ENCODE measurements at places on chromosomes 1 and 21. TPM values are rescaled to one million over a fixed set of nuclear protein-coding genes. Genes with fewer than 3 reads are reported as not detected.

The FCRL2 gene
- not detected for total RNA-seq

The FAM89A gene
- total RNA-seq = 6.9 TPM

DNA sequence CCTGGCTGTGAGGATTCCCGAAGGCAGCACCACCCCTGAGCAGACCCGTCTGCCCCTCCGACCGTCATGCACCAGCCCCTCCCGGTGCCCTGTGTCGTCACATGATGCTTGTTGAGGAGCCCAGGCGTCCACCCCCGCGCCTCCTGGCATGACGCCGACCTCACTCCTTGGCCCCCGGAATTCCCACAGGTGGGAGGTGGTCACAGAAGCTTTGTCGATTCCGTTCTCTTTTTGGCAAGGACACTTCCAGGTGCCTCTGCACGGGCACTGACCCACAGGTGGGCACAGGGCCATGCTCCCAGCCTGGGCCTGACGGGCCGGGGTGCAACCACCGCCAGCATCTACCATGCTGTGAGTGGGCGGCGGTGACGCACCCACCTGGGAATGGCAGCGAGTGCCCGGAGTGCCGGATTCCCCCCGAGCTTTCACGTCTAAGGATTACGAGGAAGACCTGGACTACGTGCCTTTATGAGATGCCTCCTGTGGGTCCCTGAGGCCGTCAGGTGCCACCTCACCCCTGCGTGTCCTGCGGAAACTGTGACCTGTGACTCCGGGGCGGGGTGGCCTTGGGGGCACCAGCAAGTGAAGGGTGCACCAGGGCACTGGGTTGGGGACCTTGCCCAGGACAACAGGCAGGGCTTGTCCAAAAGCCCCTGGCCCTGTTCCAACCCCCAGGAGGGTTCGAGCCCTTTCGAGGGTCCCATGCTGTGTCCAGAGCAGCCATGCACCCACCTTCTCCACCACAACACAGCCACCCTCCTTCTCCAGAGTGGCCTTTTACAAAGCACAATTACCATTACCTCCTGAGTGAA is 31.4 kb upstream of the COL6A1 start:
- no peak for DNase-seq

The CLCNKB gene
- not detected for total RNA-seq

DNA sequence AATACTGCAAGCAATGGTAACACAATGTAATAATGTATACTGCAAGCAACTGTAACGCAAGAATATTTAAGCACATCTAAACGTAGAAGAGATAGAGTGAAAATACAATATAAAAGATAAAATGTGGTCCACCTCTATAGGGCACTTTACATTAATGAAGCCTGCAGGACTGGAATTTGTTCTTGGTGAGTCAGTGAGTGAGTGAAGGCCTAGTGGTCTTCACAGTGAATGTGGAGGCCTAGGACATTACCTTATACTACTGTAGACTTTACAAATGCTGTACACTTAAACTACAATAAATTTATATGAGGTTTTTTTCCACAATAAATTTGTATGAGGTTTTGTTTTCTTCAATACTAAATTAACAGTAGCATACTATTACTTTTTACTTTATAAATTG is 287.4 kb upstream of the SNX7 start:
- DNase-seq = no peak

DNA sequence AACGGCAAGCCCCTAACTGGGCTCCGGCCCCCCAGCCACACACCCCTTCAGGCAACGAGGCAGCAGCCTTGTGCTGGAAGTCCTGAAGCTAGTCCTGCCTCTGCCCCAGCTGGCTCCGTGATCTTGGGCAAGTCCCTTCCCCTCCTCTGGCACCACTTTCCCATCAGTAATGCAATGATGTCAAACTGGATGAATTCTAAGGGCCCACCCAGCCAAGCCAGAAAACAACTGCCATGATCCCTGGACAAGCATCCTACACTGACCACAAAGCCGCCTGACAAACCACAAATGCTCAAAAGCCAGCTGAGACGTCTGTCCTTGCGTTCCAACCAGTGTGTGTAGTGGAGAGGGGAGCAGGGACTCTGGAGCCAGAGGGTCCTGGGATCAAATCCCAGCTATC is 26.8 kb downstream of the IFFO2 start:
- DNase-seq = no peak

DNA sequence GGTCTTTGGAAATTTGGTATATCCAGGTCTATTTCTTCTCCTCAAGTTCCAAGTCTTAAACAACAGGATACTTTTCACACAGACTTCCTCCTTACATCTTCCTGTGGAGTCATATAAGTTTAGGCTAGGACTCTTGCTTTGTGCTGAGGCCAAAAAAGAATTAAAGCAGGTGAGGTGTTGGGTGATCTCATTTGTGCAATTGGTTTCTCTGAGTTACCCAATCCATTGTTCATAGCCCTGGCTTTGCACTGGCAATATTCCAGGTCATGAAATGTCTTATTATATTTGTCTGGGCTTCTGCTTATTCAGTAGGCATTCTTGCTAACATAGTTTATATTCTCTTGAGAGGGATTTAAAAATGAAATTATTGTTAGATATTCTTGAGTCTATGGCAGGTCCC is 14.1 kb upstream of the KIAA0040 start:
- DNase-seq = no peak

The CRYAA gene
- not detected for total RNA-seq

- DNase-seq = no peak
These were observed 44.6 kb upstream of the C1orf174 start for GRCh38 chr1:3944578-3945125.

The NAV1 gene
- 2.8 TPM for total RNA-seq

- peak; percentile 56 for DNase-seq
These were observed 73.0 kb downstream of the GNG12 start for GRCh38 chr1:67760030-67760821.

The HSD3B2 gene
- not detected for total RNA-seq

The CENPF gene
- total RNA-seq = 125 TPM

The KLF17 gene
- not detected for total RNA-seq

GRCh38 chr1:55040933-55041494 is 1.7 kb downstream of the PCSK9 start:
- no peak for DNase-seq

GRCh38 chr1:45820173-45820572 is 16.8 kb downstream of the MAST2 start:
- DNase-seq = no peak

GRCh38 chr1:236455243-236455642 is 61.2 kb downstream of the EDARADD start:
- no peak for DNase-seq

- DNase-seq = no peak
These were observed 15.8 kb downstream of the CTSS start for GRCh38 chr1:150749720-150750311.

The APOBEC4 gene
- not detected for total RNA-seq

GRCh38 chr1:156246241-156246780 is 1.5 kb downstream of the PAQR6 start:
- no peak for DNase-seq

GRCh38 chr1:212699104-212699624 is 476 bp downstream of the BATF3 start:
- DNase-seq = peak; percentile 66

The CLCA4 gene
- not detected for total RNA-seq

- no peak for DNase-seq
These were observed 121.3 kb downstream of the GRIK3 start for GRCh38 chr1:36913016-36913415.

- DNase-seq = no peak
These were observed 228.0 kb upstream of the SGIP1 start for GRCh38 chr1:66305927-66306326.

The CD52 gene
- total RNA-seq = 1,591 TPM

The ADAMTS4 gene
- 0.83 TPM for total RNA-seq

GRCh38 chr1:43274125-43274803 is 4.5 kb downstream of the TMEM125 start:
- peak; percentile 69 for DNase-seq

- DNase-seq = no peak
These were observed 40.4 kb downstream of the TENT5C start for GRCh38 chr1:117646007-117646811.

The KCNJ9 gene
- total RNA-seq = not detected

DNA sequence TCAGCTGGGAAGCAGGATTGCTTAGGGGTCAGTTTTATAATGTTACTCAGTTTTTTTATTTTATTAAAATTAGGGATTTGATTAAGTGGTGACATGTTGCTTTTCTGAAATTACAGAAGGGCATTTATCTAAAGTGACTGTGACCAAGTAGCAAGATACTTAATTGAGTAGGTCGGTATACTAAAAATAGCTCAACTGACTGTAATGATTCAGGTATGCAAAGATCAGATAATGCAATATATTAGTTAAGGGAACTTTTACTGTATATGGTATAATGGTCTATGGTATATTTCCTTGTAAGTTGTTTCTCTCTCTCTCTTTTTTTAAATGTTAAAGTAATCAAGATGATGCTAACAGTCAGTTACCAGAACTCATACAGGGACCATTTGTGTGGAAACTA is 26.2 kb downstream of the RLF start:
- DNase-seq = no peak

The DMRTA2 gene
- total RNA-seq = not detected

DNA sequence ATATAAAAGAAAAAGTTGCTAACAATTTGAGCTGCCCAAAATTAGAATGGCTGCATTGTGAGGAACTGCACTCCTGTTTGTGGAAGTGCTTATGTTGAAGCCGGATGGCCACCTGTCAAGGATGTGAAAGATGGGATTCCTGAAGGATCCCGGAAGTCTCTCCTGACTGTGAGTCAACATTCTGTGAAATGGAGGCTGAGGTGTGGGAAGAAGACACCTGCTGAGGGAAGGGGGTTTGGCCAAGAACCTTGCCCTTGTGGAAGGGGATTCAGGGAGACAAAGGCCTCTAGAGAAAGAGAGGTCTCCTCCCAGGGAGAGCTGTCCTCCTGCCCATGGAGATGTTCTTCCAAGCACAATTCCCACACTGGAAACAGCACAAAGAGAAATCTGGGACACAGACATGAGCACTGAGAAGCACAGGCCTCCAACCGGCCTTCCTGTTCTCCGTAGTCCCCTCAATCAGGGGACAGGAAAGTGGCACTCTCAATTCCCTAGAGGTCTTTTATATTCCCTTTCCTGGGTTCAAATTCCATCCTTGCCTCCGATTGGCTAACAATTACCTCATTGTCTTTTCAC is 70.5 kb downstream of the CD2 start:
- no peak for DNase-seq

The DSTYK gene
- 8.8 TPM for total RNA-seq

The KCNE2 gene
- total RNA-seq = not detected

The SPRR2B gene
- total RNA-seq = not detected

DNA sequence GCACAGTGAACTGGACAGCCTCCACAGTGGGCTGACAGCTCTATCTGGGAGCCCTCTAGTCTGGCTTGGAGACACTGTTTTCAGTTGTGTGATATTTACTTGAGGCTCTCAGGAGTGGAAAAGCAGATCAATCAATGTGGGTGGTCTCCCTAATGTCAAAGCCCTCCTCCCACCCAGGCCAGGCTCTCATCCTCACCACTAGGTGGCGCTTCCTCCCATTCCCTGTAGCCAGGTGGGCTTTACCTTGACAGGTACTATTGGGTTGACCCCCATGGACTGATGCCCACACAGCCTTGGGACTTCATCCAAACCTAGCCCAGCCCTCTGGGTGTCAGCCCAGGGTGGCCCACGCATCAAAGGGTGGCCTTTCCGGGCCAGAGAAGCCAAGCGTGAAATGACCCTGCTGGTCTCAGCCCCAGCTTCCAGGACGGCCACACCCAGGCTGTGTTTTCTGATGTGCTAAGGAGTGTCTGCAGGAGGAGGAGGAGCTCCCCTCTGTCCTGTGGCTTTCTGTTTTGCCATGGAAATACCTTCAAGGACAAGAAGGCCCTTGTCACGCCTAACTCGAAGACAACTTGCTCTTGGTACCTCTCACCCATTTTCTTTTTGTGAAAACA is 54.0 kb downstream of the CLIC6 start:
- no peak for DNase-seq

DNA sequence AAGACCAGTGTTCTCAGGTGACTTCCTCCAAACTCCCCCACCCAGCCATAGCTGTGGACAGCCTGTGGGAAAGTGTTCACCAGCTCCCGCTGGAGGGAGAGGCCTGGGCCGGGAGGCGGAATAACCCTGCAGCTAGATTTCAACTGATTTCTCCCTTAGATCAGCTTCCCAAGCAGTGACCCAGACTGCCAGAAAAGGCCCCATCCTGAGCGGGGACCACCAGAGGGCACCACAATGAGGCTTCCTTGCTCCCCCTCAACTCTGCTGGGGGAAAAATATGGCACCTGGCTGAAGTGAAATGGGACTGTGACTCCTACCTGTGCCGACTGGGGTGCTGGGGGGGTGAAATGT is 50.8 kb downstream of the RHBG start:
- DNase-seq = no peak

- DNase-seq = no peak
These were observed 21.4 kb upstream of the TGFB2 start for GRCh38 chr1:218323568-218324225.

The GJA5 gene
- not detected for total RNA-seq

GRCh38 chr1:231940116-231940515 is 313.5 kb downstream of the DISC1 start:
- DNase-seq = no peak

The KIF17 gene
- not detected for total RNA-seq

DNA sequence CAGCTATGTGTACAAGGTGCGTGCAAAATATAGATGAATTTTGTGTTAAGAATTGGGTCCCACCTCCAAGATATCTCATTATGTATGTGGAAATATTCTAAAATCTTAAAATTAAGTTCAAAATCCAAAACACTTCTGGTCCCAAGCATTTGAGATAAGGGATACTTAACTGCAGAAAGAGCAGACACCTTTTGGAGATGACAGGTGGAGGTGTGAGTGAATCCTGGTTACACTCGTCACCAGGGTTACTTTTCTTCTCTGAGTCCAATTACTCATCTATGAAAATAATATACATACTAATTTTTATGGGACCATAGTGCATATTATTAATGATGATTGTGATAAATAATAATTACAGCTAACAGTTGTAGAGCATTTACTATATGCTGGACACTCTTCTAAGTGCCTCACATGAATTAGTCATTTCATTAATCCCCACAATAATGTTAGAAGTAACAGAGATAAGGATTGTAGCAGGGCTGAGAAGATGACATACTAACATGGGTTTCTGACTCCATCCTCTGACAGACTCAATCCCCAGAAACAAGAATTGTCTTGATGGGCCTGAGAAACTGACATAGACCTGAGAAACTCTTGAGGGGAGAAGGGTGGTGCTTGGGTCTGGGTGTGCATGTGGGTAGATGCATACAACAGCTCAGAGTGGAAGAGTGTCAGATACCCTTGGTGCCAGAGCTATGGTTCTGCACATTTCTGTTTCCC is 8.3 kb upstream of the FASLG start:
- DNase-seq = no peak

The ESPN gene
- total RNA-seq = 0.96 TPM
